ENCODE measurements at places on chromosomes 3 and 15.

- DNase-seq = no peak
Measured at GRCh38 chr3:10981961-10982360, 10.6 kb upstream of the SLC6A1 start.

DNA sequence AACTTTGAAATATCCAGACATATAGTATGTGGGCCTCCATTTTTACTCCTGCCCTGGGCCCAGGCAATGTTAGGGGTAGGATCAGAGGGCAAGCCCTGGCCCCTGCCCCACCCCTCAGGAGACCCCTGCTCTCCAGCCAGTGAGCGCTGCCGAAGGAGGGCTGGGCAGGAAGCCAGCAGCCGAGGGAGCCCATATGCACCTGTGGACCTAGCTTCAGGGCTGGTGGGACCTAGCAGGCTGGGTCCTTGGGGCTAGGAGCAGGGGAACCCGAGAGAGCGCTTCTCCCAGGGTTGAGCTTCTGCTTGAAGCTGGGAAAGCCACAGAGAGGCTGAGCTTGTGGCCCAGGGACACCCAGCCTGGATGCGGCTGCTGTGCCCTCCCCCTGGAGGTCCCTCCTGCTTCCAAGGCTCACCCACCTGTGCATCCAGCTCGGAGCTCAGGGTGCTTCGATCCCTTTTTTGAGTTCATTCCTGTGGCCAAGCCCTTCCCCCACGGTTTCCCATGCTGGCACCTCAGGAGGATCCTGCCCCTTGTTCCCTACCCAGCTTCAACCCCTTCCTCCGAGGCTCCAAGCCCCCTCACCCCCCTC lies 21.0 kb upstream of the CYP11A1 start:
- DNase-seq = no peak

GRCh38 chr3:192005989-192006388 lies 545.0 kb downstream of the PYDC2 start:
- DNase-seq = no peak

GRCh38 chr15:66761726-66762595 lies 59.9 kb downstream of the SMAD6 start:
- peak; percentile 65 for DNase-seq

DNA sequence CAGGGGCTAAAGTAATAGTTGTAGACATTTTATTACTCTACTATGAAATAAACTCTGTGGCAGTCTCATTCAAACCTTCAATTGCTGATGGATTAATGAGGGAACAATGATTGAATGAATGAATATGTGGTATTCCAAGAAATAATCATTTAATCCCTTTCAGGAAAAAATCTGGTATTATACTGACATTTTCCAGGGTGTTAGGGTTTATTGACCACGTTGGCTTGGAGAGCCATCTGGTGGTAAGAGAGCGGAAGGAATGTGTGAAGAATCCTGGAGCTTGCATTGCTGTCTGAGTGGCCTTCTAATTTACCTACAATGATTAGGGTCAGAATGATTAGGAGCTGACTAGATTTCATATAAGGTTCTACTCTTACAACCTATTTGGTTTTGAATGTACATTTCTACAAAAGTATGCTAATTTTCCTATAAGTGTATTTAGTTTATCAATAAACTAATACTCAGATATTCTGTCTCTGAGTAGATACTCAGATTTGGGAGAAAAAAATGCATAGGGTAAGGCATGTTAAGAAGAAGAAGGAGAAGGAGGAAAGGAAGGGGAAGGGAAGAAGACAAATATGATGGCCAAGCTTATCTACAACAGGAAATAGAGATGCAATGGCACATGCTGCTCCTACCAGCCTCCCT lies 249.9 kb downstream of the ROBO1 start:
- DNase-seq = no peak

DNA sequence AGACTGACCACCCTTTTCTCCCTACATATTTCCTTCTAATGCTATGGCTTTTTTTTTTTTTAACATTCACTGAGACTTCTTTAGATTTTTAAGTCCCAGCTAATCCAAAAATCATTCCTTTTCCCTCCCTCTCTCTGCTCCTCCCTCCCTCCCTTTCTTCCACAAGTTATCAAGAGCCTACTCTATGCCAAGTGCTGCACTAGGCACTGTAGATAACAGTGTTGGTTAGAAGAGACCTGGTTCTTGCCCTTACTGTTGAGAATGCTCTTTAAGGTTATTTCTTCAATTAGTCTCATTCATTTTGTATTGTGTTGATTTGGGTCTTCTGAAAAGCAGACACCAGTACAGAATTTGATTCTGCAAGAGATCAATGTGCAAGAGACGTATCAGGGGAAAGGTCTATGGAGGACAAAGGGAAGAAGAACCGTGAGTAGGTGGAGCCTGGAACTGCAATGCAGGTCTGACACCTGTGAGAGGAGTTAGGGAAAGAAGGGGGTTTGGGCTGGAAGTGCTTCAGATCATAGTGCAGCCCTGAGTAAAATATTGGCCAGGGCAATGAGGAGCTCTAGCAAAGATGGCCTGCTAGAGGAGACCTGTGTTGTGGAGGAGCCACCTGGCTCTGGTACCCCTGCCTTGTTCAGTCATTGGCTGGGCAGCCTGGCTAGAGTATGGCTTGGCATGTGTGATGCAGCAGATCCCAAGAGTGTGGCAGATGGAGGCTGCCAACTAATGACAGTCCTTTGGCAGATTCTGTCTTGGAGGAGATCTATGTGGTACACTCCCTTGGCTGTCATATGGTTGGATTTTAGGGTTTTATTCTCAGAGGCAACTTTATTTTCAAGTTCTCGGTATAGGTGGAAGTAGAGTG lies 9.7 kb upstream of the PCOLCE2 start:
- no peak for DNase-seq

DNA sequence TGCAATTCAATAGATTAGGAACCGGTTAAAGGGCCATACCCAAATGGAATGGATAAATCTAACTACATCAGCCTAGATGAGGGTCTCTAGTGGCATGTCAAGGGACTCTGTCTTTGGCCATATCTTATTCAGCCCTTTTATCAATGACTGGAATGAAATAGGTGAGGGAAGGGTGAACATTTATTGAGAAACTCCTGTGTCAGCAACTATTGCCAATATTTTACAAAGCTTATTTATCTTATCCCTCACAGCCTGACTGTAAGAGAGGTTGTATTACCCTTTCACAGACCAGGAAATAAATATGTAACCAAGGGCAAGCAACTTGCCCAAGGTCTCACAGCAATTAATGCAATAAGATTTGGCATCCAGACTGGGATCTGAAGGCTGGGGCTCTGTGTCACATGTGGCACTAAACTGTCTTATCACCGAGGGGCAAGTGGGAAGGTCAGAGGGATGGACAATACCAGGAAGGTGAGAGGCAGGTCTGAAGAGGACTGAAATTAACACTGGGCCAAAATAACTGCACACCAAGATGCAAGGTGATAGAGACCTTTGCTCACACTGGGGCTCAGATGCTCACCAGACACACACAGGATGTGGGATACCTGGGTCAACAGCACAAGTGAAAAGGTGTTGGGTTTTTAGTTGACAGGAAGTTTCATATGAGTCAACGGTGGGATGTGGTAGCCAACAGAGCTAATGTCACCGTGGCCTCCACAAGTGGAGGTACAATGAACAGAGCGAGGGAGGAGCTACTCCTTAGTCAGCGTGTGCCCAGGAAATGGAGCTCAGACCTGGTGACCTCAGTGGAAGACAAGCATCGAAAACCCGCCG lies 261.3 kb downstream of the RPLP1 start:
- DNase-seq = no peak

DNA sequence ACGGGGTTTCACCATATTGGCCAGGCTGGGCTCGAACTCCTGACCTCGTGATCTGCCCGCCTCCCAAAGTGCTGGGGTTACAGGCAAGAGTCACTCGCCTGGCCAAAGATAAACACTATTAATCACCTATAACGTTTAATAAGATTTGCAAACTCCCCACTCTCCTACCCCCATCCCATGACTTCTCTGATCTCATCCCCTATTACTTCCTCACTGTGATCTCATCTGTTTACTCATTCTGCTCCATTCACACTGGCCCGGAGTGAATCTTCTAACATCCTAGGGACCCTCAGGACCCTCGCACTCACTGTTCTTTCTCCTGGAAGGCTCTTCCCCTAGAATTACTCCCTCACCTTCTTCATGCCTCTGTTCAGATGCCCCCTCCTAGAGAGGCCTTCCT lies 78.9 kb downstream of the DGKG start:
- DNase-seq = no peak

DNA sequence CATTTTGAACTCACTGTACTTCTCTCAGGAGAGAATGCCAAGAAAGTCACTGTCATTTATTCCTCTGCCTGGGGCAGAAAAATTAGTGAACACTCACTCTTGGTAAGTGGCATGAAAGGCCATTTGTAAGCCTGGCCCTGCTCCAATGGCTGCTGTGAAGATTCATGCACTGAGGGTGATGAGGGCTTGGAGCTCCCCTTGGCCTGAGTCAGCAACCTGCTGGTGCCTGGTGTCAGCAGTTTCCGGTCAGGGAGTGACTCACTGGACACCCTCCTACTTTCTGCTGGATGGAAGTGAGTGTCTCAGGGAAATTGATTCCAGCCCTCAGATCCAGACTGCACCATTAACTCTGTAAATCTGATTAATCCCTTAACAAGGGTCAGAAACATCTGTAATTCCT lies 37.6 kb downstream of the TRA2B start:
- peak; percentile 93 for DNase-seq

DNA sequence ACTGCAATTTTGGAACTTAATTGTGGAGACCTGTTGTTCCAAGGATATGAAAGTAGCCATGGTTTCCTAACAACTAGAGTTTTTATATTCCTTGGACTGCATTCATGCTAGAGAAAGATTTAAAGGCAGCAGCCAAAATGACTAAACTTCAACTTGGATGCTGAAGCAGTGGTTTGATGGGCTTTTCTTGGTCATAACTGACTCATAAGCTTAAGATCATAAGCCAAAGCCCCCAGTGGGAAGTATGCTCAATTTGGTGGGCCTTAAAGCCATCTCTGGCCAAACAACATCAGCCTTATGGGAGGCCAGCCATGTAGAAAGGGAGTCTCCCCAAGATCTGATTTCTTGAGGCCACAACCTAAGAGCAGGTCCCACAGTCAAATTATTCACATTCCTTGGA lies 80.2 kb downstream of the ZNF280D start:
- no peak for DNase-seq

- DNase-seq = no peak
Measured at GRCh38 chr3:146469150-146470017, at the start of gene PLSCR2. Gene PLSCR2 (minus strand): TSS chr3:146469561. CDS start chr3:146459904, 9,657 bp downstream.

DNA sequence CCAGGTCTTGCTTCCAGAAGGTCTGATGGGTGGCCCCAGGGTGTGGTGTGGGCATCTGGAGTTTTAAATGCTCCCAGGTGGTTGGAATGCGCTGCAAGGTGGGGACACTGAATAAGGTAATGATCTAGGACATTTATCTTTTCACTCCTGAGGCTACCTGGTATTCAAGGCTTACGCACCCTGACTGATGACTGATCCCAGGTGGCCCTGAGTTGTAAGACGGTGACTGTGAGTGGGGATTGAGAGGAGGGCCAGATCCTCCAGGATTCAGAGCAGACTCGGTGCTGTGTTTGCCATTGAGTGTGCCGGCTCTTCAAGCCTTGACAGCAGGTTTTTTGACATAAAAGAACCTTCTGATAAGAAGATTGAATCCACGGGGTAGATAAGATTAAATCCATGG lies 40.3 kb downstream of the SLC6A20 start:
- no peak for DNase-seq

DNA sequence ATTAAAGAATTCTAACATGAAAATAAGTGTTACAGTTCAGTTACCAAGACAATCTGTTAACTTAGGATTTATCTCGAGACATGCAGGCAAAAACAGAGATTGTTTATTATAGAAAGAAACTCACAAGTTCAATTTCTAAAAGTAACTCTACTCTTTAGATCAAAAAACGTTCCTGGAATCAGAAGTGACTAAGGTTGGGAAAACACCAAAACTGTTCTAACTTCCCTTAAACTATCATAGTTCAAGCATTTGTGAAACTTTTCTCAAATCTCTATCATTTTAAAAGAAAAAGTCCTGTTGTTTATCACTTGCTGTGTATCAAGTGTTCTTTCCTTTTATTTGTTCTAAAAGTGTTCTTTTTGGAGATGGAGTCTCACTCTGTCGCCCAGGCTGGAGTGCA lies 8.7 kb downstream of the WDR82 start:
- no peak for DNase-seq

- no peak for DNase-seq
Measured at GRCh38 chr3:122350814-122351418, 25.9 kb downstream of the CSTA start.

GRCh38 chr3:188119846-188120245 lies 34.1 kb upstream of the LPP start:
- no peak for DNase-seq

DNA sequence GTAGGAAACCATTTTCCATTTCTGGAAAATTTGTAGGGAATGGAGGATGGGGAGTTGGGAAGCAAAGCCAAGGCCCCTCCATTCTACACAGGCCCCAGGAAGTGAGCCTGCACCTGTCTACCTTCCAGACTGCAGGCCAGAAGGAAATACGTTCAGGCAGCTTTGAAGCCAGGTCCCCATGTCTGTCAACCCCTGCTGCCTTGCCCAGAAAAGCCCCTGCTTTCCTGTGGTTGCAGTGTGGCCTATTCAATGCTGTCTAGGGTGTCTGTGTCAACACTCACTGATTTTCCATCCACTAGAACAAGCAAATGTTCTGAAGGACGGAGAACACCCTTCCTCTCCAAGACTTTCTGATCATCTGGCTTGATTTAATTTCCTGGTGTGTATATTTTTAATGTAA lies 281.9 kb downstream of the TLE3 start:
- DNase-seq = no peak

DNA sequence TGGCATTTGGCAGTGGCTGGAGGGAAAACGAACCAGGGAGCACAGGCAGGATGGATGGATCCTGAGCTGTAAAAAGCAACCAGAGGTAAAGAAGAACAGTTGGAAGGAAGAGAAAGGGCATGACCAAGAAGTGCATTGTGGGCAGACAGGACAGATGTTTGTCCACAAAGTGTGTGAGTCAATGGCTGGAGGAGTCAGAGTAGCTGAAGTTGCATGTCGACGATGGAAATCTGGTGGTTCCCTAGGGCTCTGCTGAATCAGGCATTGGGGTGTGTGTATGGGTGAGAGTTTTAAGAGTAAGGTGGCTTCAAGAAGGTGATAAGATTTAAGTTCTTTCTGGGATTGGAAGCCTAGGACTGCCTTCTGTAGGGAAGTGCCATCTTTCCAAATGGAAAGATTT lies 214.0 kb upstream of the BHLHE40 start:
- no peak for DNase-seq

DNA sequence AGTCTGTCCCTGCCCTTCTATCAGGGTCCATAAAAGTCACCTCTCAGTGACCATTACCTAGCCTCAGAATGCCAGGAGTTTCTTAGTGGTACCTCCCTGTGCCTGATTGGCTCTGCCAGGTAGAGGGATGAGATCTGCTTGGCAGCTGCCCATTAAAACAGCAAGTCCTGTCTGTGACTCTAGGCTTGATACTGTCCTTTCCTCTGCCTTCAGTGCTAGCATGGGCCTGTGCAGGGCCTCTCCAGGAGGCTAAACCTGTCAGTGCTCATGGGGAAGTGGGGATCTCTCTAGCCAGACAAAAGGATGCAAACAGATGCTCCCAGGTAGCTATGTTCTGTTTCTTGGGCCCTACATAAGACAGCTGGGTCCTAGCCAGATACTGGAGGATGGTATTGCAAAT lies 10.0 kb upstream of the MANF start:
- peak; percentile 6 for DNase-seq

- DNase-seq = no peak
Measured at GRCh38 chr3:64340641-64341101, 115.4 kb upstream of the PRICKLE2 start.

All from RWPE2 (cell line).